Right renal pelvis (tissue), 4 donors: ENCODE measurements at places on chromosomes 5 and 9.

DNA sequence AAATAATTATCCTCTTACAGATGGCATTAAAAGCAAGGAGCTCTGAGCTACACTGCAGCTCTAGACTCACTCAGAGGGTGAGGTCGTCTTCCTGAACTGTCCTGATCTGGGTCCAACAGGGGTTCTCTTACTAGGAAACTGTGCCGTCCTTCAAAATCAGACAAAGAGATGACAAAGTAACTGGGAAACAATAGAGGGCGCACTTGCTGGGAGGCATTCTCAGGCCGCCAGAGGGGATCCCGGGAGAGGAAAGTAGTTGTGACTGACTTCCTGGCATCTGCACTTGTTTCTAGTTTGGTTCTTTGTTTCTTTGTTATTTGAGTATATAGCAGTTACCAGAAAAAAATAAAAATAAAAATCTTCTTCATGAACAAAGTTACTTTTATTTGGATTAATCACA lies 142.9 kb upstream of the MSX2 start:
- no peak for DNase-seq

DNA sequence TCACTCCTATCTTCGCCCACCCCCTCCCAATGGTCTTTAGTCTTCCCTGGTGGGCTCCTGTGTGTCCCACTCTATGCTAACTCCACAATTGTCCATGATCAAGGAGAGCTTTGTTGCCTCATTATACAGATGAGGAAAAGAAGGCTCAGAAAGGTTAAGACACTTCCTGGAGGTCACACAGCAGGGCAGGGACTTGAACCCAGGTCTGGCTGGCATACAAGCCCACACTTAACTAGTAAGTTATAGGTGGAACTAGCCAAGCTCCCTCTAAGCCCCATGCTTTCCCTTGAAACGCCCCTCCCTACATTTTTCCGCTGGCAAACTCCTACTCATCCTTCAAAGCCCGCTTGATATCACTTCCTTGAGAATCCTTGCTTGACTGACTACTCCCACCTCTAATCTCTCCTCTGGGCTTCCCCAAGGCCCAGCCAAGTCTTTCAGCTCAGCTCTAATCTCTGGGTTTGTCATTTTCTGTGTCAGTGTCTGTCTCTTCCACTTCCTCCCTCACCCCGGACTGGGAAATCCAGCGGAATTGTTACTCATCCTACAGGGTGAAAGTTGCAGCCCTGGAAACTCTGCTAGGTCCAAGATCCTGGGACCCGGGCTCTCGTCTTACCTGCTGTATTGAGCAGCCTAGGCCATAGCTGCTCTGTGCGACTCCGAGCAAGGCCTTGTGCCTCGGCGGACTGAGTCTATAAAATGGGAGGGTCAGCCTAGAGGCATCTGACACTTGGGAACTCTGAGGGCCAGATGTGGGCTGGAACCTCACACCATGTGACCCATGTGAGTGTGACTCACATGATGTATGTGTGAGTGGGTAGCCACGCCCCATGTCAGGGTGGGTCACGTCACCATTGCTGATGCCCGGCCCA lies 144.5 kb downstream of the GAPVD1 start:
- DNase-seq: no peak

- no peak for DNase-seq
Measured at GRCh38 chr9:108637340-108637739, 218.4 kb downstream of the ACTL7B start.

- no peak for DNase-seq
Measured at GRCh38 chr5:102561894-102562760, 63.3 kb upstream of the SLCO6A1 start.

GRCh38 chr5:2749514-2750025 lies 1.9 kb downstream of the IRX2 start:
- no peak for DNase-seq

GRCh38 chr9:122307925-122308324 lies 43.2 kb downstream of the MRRF start:
- no peak for DNase-seq

DNA sequence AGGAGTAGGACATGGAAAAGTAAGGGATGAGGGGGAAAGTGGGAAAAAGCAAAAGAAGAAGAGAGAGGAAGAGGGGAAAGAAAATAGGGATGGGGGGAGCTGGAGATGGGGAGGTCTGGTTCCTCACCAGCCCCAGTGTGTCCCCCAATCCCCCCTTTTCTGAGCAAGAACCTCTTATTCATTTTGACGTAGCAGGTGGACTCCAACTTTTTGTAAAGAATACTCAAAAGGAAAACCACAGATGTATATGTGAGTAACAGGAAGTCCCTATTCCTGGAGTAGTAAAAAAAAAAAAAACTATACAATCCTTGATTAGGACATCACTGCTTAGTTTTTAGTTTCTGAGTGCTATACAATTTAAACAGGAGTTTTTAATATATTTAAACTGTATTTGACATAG lies 3.9 kb upstream of the CFAP95 start:
- no peak for DNase-seq

DNA sequence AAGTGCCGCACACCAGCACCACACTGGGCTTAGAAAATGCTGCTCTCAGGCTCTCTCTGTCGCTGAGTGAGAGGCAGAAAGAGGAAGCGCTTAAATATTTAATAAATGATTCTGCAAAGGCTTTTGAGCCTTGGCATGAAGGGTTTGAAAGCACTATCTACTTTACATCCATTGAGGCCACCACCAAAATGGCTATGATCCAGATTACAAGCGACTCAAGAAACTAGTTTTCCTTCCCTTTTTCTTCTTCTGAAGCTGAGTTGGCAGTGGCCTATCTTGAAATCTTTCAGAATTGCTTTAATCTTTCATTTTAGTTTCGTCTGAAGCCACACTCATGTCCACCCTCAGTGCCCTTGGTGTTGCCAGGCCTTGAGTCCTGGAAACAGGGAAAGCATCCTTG lies 59.5 kb downstream of the EBF1 start:
- no peak for DNase-seq

- DNase-seq: no peak
Measured at GRCh38 chr5:6554812-6555211, 78.0 kb downstream of the NSUN2 start.

- DNase-seq: no peak
Measured at GRCh38 chr9:38066197-38066913, 2.7 kb downstream of the SHB start.

DNA sequence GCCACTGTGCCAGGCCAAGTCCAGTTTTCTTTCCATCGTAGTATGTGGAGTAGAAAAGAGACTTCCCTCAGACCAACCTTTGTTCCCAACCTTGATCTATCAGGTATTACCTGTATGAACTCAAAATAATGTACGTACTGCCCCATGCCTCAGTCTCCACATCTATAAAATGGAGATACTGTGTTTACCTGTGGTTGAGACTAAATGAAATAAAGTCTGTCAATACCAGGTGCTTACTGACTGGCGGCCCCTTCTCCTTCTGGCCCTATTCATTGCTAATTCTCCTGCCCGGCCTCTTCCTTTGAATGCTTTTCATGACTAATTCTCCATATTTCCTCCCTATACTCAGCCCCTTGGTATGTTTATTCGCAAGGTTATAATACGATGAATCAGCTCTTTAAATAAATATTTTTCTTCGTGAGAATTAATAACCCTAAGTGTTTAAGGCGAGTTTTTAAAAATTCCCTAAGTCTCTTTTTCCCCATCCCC lies 89.6 kb upstream of the BASP1 start:
- DNase-seq: no peak

DNA sequence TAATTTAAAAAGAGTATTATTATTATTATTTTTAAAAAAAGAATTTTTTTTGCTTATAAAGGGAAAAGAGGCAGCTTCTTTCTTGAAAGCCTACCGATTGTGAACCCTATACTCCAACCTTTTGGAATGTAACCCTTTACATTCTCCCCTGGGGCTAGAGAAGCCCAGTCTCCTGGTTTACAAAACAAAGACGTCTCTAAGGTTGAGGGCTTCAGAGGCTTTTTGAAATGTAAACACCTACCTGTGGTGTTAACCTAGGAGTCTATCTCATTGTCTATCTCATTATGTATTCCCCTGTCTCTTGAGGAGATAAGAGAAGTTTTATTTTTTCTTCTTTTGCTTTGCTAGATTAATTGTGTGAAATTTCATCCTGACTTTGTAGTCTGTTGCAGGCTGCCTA lies 4.7 kb downstream of the TNFSF8 start:
- DNase-seq: no peak

- no peak for DNase-seq
Measured at GRCh38 chr5:154178661-154179060, 11.9 kb upstream of the GALNT10 start.
